Activated CD4-positive, alpha-beta T cell treated with anti-CD3 and anti-CD28 coated beads for 1 hour (primary cell): ENCODE measurements at places on chromosomes 16 and 17.

DNA sequence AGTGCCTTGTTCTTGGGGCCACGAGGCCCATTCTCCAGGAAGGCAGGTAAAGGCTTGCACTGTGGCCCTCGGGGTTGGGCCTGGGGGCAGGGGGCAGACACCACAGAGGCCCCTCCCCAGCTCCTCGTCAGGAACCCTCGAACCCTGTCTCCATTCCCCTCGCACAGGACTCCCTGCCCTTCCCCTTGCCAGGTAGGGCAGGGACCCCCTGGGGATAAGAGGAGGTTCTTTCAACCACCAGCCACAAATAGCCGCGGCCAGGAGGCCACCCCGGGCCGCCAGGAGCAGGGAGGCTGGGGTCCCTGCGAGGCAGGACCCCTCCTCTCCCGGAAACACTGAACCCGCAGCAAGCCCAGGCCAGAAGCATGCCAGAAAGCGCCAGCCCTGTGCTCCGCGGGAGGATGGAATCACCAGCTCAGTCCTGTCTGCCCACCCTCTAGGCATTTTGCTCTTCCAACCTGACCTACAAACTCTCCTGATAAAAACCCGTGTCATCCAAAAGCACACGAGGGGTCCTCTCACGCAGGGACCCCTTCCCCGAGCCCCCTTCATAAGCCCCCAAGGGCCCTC, 45.6 kb downstream of the SLC47A1 start:
- no peak for DNase-seq

DNA sequence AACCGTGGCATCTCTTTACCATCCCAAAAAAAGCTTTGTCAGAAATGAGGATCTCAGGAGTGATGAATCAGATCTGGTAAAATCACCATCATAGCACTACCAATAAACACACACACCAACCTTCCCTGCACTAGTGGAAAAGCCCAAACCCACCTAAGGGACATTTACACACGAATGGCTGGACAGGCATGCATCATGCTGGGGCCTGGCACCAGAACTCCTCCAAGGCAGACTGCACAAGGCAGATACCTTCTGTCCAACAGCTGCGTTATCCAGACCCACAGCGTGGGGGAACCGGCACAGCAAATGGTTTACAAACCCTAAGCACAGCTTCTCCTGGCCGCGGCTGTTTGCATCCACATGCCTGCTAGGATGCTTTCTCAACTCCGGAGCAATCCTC, 2.8 kb downstream of the ASIC2 start:
- no peak for DNase-seq

DNA sequence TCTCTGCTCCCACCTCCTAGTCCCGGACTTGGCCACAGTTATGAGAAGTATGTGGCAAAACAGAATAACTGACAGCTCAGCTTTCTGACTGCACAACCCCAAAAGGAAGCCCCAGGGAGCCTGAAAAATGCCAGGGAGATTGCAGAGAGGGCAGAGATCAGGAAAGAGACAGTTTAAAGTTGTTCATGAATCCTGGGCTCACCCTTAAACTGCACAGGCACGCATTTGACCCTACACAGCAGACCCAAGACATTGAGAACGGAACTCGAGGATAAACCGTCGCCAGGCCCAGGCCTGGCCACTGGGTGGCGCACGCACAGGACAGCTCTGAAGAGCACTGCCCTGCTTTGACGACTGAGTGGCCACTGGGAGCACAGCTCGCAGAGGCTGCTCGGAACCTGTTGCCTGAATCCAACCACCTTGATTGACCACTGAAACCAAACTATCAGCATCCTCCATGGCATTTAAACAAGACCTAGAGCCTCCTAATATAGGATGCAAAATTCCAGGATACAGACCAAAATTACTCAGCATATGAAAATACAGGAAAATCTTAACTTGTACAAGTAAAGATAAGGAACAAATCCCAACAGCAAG, 114.0 kb downstream of the C16orf95 start:
- no peak for DNase-seq

- no peak for DNase-seq
Measured at GRCh38 chr17:61340431-61341209, 59.0 kb upstream of the TBX2 start.

GRCh38 chr17:67517325-67517724, 140.2 kb downstream of the PITPNC1 start:
- DNase-seq, result no peak

DNA sequence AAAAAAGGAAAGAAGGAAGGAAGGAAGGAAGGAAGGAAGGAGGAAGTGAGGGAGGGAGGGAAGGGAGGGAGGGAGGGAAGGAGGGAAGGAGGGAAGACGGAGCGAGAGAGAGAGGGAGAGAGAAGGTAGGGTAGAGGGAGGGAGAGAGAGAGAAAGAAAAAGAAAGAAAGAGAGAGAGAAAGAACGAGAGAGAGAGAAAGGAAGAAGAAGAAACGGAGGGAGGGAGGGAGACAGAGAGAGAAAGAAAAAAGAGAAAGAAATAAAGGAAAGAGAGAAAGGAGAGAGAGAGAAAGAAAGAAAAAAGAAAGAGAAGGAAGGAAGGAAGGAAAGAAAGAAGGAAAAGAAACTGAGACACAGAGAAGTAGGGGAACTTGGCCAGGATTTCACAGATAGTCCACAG, 8.4 kb upstream of the SLC6A2 start:
- no peak for DNase-seq
